ENCODE measurements at places on chromosomes 6 and 20.

DNA sequence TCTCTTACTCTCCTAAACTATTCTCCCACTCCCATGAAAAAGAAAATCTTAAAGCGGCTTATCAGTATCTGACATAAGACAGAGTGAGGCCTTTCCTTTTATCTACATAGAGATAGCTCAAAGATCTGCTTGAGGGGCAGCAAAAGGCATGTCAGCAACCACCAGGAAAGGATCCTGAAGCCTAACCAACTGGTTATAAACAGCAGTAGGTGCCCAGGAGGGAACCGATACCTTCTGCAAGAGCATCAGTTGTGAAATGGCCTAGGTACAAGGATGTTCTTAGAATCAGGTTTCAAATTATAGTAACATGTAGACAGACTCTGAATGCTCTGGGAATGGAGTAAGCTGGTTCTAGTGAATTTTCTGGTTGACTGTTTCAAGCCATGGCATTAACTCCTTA, 21.4 kb downstream of the JARID2 start:
- no peak for DNase-seq

DNA sequence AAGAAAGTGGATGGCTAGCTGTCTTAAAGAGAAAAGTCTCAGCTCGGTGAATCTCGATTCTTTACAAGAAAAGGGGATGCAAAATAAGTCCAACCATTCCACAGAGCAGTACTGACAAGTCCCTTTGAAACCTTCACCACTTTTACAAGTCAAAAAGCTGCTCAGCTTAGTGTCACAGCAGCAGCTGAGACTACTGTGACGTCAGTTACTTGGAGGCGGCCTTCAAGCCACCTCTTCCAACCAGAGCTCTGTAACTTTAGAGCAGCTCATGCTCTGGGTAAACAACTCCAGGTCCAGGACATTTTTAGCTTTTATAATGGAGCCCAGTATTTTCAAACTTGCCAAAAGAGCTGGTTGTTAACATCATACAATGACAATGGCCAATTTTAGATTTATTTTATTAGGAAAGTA, at the start of gene KIAA0408:
Gene KIAA0408, minus strand, starts transcription at position 159 of the 411 bp plus-strand sequence. CDS start 5,408 bp downstream, outside the sequence.
- peak; percentile 45 for DNase-seq

GRCh38 chr6:117167520-117168271, 97.7 kb upstream of the VGLL2 start:
- DNase-seq: peak; percentile 22

GRCh38 chr6:90691823-90692222, 105.0 kb upstream of the MAP3K7 start:
- DNase-seq: no peak

DNA sequence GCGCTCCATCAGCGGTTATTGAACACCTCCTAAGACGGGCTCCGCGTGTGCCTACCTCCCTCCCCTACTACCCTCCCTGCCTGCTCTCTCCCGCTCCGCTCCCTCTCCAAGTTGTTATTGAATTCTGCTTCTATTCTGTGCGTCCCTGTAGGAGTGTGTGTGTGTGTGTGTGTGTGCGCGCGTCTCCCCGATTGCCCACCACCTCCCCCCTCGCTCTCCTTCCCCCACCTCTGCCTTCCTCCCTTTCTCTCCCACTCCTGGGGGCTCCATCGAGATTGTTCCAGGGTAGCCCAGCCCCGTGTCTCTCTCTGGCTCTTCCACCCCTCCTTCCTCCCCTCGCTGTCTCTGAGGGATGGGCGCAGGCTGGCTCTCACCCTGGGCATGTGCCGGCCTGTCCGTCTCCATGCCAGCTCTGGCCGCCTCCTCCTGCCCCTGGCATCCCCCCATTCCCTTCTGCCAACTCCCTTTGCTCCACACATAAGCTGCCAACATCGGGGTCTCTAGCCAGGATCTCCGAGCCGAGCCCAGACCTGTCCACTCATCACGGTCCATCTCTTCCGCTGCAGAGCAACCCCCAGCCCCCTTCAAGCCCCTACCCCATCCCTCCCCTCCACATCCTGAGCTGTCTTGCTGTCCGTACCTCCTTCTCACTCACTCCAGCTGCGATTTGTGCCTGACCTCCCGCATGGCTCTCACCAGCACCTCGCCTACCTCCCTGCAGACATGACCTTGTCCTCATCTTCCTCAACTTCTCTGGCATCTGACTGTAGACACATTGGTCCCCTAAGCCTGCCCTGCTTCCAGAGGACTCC, 68.5 kb downstream of the SRC start:
- no peak for DNase-seq

DNA sequence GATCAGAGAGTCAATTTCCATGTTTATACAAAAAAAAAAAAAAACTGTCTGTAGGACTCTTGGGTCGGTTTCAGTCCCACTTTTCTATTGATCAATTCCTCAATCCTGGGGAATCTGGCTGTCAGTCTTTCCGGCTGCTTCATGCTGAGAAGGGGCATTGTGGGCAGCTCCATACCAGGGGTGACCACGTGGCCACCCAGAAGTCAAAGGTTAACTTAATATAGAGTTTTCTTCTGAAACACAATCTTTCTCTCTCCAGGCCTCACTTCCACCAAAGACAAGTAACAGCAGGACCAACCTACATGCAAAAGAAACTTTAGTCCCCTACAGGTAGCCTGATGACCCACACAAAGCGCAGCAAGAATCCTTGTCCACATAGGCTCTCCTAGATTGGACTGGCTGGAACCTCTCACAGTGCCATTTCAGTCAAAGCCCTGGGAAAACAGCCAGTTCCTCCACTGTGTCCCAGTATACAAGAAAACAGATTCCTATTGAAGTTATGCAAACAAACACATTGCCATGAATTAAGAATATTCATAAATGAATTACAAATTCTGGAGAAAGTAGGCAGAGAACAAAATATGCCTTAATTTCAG, 18.5 kb upstream of the SERPINB9 start:
- DNase-seq: no peak

DNA sequence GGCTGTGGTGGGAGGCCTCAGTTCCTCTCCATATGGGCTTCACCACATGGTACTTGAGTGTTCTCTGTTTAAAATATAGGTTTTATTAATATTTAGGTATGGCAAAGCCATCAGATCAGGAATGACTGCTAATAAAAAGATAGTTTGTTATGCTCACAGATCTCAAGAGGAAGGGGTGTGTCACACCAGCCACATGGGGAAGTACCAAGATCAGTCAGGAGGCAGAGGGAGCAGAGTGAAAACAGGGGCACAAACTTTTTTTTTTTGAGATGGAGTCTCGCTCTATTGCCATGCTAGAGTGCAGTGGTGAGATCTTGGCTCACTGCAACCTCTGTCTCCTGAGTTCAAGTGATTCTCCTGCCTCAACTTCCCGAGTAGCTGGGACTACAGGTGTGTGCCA, 92.1 kb upstream of the GCM1 start:
- DNase-seq: no peak

GRCh38 chr6:46104209-46104608, 25.6 kb upstream of the ENPP4 start:
- no peak for DNase-seq

DNA sequence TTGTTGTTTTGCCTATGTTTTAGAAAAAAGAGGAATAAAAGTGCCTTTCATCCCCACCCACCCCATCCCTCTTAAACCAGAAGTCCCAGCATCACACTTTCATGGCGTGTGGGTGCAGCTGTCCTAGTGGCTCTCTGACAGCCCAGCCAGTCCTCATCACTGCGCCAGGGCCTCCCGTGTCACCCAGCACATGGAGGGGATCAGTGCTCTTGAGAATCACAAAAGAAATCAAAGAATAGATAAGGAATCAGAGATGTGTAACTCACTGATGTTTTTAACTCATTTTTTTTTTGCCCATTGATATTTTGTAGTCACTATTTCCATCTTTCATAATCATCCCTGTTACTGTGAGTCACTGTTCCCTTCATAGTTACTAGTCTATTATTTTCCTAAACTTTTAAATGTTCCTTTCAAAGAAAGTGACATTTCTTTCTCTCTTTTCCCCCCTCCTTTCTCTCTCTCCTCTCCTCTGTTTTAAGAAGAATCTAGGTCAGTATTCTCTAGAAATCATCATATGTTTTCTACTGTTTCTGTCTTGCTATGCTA, 78.6 kb downstream of the AIG1 start:
- DNase-seq: no peak

DNA sequence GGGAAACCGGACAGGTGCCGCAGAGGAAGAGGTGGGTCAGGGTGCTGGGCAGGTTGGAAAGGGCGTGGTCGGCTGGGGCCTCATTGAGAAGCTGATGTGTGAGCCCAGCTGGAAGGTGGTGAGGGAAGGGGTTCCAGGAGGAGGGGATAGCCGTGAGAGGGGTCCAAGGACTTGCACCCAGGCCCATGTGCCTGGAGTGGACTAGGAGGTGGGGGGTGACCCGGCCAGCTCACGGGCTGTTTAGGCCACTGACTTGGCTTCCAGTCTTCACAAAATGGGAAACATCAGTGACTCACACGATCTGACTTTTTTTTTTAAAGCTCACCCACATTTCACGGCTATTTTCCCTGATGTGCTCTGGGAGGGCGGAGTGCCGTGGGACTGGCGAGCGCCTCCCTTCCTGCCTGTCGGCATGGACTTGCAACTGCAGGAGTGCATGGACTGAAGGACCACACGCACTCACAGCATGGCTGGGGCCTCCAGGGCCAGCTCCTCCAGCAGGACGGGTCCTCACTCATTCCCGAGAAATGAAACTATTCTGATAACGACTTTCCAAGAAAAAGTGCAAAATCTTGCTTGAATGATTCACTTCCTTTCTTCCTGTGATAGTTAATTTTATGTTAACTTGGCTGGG, 13.5 kb upstream of the PDE10A start:
- DNase-seq: peak; percentile 80

DNA sequence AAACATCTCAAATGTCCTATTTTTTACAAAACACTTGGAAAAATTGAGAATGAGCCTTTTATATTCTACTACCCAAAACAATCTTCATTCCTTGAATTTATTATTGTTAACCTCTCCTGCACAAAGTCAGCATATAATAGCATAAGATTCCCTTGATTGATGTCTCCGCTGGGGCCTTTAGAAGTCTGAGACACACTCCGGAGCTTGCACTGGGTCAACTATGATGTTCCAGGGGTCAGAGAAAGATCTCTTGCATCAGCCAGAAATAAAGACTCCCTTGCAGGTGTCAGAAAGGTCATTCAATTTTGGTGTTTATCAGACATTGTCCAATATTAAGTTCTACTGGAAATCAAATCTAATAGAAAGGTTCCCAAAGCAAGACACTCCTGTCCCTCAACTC, 29.7 kb upstream of the NHSL1 start:
- DNase-seq: no peak

- peak; percentile 77 for DNase-seq
Measured at GRCh38 chr6:149234051-149234962, 83.2 kb upstream of the TAB2 start.

GRCh38 chr20:24620937-24621519, 151.6 kb downstream of the SYNDIG1 start:
- no peak for DNase-seq

DNA sequence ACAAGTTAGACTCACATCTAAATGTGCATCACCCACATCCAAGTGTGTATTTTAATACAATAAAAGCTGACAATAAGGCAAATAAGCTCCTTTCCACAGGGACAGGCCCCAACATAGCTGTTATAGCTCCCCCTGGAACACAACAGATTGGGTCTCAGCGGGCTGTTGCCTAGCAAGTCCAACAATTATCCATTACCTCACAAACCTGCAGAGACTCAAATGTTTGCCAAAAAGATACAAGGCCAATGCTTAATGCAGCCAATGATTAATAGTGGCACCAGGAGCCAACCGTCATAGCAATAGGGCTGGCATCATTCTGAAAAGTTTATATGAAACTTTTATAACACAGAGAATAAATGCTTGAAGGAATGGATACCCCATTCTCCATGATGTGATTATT, 35.7 kb downstream of the EPB41L2 start:
- no peak for DNase-seq

GRCh38 chr6:143953922-143954321, 54.1 kb downstream of the PLAGL1 start:
- no peak for DNase-seq

DNA sequence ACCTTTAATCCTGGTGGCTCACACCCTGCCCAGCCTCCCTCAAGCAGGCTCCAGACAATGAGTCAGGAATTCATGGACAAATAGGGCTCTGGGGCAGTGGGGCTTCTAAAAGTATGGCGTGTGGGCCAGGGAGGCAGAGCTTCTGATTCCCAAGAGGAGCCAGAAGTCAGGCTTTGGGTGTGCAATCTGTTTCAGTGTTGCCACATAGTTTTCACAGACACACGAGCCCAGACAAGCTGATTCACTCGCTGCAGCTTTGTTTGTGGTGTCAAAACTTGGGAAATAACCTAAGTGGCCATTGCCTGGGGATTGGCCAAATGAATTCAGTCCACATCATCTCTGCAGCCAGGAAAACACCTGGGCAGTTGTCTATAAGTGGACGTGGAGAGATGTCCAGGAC, 9.2 kb downstream of the PEDS1 start:
- DNase-seq: peak; percentile 98

DNA sequence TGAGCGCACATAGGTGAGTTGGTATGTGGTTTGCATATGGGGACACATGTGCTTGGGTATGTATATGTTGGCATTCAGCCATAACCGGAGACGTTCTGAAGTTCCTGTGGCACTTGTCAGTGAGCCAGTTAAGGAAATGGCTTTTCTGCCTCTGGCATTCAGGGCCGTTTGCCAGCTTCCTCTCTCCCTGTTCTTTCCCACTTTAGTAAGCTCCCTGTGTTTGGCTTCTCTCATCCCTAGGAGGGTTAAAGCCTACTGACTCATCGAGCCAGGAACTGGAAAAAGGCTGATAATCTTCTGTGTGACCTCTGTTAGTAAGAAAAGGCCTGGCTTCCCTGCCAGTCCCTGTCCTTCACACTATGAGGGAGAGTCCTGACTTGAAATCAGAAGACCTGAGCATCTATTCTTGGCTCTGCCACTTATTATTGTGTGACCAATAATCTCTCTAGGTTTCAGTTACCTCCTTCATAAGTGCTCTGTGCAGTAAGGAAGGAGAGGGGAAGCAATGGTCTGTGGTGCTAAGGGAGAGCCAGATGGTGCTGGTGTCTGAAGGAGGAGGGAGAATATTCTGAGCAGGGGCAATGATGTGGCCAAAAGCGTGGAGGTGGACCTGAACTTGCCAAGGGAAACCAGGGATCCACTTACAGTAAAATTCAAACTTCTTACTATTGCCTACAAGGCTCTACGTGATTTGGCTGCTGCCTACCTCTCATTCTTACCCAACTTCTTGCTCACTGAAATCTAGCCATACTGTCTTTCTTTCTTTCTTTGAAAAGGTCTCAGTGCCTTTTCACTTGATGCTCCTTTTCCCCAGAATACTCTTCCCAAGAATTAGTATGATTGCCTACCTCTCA, 31.4 kb downstream of the ACSS2 start:
- peak; percentile 54 for DNase-seq

DNA sequence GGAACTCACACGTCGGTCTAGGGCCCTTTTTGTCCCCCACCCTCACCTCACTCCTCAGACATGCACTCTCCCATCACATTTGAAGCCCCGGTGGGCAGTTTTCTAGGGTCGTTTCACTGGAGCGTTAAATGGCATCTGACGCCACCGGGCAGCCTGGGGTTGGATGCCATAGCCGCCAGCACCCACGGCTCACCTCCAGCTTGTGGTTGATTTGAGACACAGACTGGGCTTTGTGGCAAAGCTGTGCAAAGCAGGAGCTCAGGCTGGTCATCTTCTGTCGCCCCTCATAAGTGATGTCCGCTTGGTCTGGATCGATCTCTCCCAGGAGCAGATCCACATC, 530 bp downstream of the GOPC start:
- no peak for DNase-seq

GRCh38 chr20:610130-611046, at the start of gene TCF15:
Gene TCF15, minus strand, starts transcription at chr20:610309. Its CDS starts 72 bp downstream, at chr20:610237.
- peak; percentile 12 for DNase-seq

Measured in choroid plexus epithelial cell (primary cell).